ENCODE measurements at places on chromosomes 13 and 19.

DNA sequence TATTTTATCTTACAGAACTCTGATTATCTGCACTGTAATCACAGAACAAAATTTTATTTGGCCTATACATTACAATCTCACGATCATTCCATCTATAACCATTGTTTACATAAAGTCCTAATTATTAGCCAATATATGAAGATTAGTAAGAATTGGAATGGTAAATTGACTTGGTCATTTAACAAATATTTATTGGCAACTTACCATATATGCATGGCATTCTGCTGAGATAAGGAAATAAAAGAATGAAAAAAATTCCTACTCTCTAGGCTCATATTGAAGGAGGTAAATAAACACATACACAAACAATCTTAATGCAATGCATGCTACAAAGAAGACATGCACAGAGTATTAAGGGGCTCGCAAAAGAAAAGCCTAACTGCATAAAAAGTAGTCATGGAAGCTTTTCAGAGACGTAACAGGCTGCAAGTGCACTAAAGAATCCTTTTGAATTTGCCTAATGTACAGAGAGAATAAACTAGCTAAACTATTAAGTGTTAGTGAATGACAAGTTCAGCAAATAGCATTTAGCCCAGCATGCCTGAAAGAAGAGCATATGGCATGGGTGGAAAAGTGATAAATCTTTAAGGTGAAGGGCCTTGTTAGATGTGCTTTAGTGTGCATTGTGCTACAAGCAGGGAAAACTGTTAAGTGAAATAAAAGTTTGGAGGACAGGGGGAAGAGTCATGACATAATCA is 1131.1 kb downstream of the PCDH9 start:
- DNase-seq, result no peak

- DNase-seq, result no peak
Observed at GRCh38 chr13:39510316-39510695, 92.7 kb downstream of the LHFPL6 start.

DNA sequence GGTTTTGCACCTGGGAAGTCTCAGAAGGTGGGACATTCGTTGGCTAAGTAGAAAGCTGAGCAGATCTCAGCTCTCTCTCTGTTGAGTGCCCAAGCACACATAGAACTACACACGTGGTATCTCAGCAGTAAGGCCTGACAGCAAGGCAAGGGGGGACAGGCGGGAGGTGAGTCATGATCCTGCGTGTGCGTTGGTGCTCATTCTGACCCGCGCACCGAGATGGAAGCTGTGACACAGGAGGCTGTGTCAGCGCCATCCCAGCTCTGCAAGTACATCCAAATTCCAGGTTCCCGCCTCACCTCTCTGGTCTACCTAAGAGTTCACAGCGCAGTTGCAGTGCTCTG is 135.7 kb downstream of the USP12 start:
- no peak for DNase-seq

- no peak for DNase-seq
Observed at GRCh38 chr19:35088131-35088913, 27.3 kb upstream of the FXYD3 start.

- DNase-seq, result no peak
Observed at GRCh38 chr13:106587787-106588186, 19.9 kb upstream of the ARGLU1 start.

- no peak for DNase-seq
Observed at GRCh38 chr13:76778853-76779252, 107.4 kb downstream of the KCTD12 start.

All from amygdala (tissue), 56 donors.